ENCODE measurements at places on chromosomes 6 and 20. TPM values are rescaled to one million over a fixed set of nuclear protein-coding genes. Genes with fewer than 3 reads are reported as not detected.

The BCAS1 gene
- total RNA-seq, result 4.3 TPM

The SCGN gene
- total RNA-seq, result not detected

The BTN1A1 gene
- total RNA-seq, result 0.72 TPM

The MARCKS gene
- total RNA-seq, result 152 TPM
